Stimulated activated CD4-positive, alpha-beta T cell treated with anti-CD3 and anti-CD28 coated beads, Interleukin-15, amount 100 ng/mL, for 1 hour (primary cell): ENCODE measurements at places on chromosomes 3 and 15.

- DNase-seq: no peak
These were observed 61.7 kb downstream of the SCN11A start for GRCh38 chr3:38989917-38990510.

- no peak for DNase-seq
These were observed 652.6 kb downstream of the FHIT start for GRCh38 chr3:60598671-60599070.

DNA sequence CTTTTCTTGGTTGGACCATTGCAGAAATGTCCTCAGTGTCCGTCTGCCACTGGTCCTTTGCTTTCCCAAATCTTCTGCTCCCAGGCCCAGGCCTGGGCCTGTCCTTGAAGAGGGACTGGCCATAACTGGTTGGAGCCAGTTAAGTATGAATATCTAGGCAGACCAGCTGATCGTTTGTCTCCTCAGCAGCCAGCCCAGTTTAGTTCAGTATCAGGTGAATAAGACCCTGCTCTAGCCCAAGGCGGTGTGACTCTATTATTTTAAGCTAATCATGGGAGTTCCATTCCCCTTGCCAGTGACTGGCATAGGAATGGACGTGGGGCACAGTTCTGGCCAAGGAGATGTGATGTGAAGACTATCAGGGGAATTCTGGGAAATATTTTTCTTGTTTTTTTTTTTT, 73.9 kb upstream of the RASGRF1 start:
- no peak for DNase-seq

DNA sequence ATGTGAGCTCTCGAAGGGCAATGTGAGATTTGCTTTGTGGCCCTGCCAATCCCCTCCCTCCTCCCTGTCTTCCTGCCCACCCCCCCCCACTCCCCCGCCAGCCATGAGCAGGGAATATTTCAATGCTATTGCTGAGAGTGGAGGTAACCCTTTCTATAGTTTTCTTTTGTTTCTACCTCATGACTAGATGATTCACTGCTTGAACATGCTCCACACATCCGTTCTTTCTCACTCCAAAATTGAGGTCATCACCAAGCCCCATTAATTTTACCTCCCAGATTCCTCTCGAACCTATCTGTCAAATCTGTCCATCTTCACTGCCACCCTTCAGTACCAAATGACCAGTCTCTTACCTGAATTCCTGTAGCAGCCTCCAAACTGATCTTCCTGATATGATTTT, 12.2 kb downstream of the ZNF774 start:
- no peak for DNase-seq

GRCh38 chr3:45656575-45657363, 32.4 kb upstream of the SACM1L start:
- DNase-seq: peak; percentile 70

GRCh38 chr3:42169579-42170120, 78.5 kb downstream of the TRAK1 start:
- no peak for DNase-seq

DNA sequence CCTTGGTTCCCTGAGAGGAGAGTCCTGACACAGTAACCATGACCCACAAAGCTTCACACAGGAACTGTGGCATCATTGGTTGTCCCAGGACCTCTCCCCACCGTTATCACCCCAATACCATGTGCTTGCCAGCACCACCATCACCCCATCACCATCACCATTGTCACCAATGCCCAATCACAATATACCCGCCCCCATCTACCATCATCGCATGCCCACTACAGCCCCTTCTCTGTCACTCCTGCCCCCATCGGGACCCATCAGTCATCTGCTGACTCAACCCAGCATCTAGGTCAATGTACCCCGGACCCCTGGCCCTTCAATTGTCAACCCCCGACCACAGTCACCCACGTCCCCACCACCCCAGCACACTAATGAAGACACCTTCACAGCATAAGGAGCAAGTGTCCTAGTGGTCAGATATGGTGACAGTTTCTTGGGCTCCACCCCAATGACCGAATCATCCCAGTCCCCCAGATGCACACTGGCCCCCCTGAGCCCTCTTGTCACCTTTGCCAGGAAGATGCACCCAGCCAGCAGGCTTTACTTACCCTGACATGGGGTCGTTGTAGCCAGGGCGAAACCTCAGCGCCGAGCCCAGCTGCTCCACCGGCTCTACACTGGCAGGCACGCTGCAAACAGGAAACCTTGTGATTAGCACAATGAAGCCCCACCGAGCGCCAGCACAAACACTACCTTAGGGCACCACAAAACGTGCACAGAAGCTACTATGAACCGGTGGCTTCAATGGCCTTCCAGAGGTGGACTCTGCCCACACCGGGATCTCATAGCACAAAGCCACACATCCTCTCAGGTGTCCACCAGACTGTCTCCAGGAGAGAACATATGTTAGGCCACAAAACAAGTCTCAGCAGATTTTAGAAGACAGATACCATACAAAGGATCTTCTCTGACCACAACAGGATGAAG, 25.1 kb downstream of the SHISA5 start:
- no peak for DNase-seq

DNA sequence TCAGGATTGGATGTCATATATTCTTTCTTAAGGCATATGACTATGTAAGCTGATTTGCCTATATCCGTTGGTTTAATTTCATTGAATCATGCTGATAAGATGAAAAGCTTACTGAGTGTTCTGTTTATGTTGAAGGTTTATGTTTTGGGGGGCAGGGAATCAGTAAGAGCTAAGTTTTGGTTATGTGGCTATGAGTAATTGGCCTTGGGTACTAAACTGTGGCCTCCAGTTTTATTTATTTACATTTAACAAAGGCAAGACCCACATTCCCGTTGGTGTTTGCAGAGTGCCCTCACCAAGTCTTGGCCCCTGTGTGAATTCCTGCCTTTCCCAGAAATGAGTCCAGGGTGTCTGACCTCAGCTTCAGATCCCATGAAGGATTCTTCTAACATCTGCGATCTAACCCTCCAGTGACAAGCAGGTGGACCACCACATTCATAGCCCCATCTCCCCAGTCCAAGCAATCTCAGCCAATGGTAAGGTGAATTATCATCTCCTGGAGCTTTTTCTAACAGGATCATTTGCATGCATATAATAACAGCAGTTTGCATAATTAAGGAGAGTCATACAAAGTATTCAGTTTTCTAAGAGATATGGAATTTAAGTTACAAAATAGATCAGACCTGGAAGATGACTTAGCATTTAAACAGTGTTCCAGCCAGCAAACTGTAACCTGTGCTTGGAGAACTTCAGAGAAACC, 27.4 kb downstream of the GLDN start:
- DNase-seq: no peak

DNA sequence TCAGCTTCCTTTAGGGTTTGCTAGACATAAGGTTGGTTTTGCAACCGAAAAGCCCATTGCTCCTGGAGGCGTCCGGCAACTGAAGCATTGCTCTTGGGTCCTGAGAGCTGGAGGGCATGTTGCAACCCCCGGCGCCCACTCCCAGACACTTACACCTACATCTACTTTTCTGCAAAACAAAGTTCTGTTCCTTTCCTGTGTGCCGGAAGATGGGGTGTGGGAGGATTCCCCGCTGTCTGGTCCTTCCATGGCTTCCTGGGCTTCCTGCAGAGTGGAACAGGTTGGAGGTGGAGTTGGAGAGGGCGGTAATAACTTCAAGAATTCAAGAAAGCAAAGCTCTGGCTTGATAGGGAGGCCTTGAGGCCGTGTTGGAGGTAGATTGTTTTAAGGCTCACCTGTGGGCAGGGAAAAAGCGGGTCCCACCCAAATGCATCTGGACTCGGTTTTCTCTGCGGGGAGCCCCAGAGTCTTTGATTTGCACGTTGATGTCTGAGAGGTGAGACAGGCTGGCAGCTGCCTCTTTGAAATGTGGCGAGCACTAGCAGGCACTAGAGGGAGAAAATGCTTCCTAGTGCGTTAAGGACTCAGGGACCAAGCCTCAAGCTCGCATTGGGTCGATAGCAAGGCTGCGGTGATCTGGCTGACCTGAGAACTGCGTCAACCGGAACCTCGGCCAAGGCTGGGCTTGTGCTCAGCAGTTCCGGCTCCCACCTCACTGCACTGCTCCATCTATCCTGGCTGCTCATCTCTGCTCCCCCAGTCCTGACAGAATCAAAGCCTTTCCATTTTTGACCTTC, 39.5 kb downstream of the NR2F2 start:
- no peak for DNase-seq

DNA sequence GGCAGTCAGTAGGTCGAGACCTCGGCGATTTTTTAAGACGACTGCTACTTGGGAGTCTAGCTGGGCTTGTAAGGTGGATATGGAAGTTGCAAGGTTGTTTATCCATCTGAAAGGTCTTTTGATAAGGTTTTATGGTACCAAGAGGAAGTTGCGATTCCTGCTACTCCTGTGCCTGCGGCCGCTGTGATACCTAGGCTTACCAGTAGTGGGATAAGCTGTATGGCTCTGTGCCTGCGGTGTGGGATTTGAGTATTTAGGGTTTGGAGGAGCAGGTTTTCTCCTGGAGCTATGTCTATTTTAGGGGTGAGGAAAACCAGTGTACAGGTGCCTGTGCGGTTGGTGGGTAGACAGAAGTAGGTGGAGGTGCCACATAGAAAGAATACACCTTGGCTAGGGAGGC, 1059.8 kb downstream of the SI start:
- no peak for DNase-seq

DNA sequence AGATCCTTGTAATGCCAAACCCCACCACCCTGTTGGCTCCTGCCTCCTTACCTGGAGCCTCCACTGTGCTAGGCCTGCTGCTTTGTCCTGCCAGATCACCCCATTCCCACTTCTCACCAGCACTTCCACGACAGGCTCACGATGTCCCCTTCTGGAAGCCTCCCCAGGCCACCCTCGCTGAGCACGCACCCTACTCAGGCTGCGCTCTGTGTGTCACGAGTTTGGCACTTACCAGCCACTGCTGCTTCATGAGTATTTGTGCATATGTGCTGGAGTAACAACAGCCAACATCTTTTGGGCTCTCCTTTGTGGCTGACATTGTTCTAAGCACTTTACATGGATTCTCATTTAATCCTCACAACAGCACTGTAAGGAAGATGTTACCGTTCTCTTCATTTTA, 58.1 kb downstream of the PDIA5 start:
- DNase-seq: no peak
